IPS-NIHi11 (cell line): ENCODE measurements at places on chromosomes 7 and 10.
A peak's percentile ranks its signal among the peaks of the same experiment; 100 is the strongest.

DNA sequence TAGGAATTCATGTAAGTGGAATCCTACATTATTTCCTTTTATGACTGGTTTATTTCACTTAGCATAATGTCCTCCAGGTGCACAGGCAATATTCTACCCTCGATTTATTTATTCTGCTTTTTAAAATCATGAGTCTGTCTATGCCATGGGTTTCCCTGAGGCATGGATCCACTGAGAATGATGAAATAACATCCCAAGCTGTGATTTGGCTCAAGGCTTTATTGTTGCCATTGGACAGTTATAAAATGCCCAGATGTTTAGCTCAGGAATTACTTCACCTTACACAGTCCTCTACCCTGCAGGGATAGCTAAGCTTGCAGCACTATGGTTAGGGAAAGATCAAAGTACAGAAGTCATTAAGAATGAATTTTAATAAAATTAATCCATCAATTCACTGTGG lies 219.5 kb downstream of the FRMD4A start:
- no peak for DNase-seq

DNA sequence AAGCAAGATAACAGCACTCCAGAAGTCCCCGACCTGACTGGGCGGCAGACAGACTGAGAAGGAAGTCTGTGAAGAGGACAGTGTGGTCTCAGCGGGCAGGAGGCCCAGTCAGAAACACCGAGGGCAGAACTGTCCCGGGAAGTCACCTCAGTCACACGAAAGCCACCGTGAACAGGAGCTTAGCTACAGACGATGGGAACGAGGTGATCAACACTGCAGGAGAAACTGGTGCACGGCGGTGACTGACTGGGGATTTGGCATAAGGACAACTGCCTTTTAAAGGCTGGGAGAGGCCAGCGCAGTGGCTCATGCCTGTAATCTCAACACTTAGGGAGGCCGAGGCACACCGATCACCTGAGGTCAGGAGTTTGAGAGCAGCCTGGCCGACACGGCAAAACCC lies 217.8 kb downstream of the PTPRN2 start:
- no peak for DNase-seq

- no peak for DNase-seq
These were observed 143.4 kb downstream of the TNS3 start for GRCh38 chr7:47438411-47439029.

GRCh38 chr7:3010161-3010560 lies 33.5 kb downstream of the CARD11 start:
- DNase-seq = no peak

- DNase-seq = peak; percentile 46
These were observed 83.2 kb downstream of the FOXL3 start for GRCh38 chr7:372932-373791.

- no peak for DNase-seq
These were observed 170.2 kb upstream of the ZMIZ1 start for GRCh38 chr10:78898341-78899097.

- DNase-seq = no peak
These were observed 37.5 kb downstream of the ARHGAP22 start for GRCh38 chr10:48567346-48567745.

DNA sequence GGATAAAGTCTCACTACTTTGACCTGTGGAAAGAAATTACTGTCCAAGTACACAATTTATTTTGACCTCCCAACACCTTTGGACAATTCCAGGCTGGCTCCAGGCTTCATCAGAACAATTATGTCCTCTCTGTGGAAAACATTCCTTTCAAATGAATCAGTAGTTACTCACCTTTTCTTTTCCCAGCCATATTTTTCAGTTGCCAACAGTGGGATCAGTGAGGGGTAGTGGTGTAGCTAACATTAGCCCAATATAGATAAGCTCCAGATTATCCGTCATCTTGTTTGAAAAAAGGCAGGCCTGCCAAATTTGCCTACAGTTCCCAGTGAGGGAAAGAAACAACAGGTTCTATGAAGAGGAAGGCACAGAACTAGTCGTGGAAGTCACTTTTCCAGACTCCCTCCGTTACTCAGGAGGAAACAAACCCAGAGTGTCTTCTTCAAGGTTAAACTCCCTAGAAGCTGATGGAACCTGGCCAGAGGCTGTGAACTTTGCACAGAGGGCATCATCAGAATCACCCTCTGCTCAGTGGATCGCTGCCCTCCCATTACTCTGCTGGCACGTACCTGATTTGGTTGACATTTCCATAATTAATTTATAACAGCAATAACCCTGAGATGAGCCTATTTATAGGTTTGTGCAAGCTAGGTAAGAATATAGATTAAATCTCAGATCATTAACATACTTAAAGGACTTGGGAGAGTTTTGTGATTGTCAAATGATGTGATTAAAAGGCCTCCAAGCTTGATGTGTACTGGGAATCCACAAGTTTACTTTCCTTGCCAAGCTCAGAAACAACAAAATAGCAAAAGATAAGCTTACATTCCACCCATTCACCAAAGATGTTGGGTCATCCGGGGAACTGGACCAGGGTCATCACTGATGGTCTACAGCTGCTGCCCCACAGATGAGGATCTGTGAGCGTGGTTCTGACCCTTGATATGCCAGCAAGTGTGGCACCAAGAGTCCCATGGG lies 654.6 kb upstream of the GALNT17 start:
- DNase-seq = no peak

GRCh38 chr10:120783867-120784266 lies 67.3 kb upstream of the WDR11 start:
- no peak for DNase-seq

DNA sequence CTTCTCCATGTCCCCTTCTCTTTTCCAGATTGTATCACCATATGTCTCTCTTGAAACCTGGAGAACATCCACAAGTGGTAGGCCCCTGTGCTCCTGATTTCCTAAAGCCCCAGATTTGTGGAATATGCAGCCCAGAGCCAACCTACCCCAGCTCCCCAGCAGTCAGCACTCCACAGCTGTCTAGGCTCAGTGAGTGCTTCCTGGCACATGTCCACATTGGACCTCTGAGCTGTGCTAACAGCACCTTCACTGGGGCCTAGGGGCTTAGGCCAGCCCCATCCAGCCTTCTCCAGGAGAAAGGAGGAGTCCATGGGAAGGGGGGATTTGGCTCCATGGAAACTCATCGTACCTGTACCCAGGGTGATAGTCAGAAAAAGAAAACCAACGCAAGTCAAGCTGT lies 192.7 kb downstream of the FGFR2 start:
- no peak for DNase-seq

DNA sequence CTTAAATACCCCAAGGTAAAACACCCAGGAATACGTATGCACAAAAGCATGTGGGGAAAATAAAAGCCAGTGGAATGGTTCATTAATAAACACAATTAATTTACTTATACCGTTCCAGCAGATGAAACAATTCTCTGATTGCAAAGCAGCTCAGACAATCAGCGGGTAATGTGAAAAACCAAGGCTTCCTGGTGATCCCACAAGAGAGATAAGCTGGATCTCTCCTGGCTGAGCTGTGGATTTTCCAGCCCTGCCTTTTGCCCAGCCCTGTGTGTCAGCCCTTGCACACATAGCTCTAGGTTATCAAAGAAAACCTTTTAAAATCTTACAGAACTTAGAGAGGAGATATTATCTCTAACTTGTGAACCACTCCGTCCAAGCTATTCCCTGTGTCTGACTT lies 1010.7 kb upstream of the AUTS2 start:
- no peak for DNase-seq

DNA sequence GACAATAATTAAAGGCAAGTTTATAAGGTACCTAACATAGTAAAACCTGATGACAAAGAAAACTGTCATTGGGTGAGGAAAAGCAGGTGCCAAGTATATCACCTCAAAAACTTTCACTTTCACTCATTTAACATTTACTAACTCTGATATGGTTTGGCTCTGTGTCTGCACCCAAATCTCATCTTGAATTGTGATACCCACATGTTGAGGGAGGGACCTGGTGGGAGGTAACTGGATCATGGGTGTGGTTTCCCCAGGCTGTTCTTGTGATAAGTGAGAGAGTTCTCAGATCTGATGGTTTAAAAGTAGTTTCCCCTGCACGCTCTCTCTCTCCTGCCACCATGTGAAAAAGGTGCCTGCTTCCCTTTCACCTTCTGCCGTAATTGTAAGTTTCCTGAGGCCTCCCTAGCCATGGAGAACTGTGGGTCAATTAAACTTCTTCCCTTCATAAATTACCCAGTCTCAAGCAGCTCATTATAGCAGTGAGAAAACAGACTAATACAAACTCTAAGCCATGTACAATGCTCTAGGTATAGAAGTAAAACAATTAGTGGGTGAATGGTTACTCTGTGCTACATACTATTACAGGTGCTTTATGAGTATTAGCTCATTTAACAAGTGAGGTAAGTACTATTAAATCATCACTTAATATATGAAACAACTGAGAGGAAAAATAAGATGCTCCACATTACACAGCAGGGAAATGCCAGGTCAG lies 199.0 kb downstream of the CHCHD3 start:
- DNase-seq = no peak

DNA sequence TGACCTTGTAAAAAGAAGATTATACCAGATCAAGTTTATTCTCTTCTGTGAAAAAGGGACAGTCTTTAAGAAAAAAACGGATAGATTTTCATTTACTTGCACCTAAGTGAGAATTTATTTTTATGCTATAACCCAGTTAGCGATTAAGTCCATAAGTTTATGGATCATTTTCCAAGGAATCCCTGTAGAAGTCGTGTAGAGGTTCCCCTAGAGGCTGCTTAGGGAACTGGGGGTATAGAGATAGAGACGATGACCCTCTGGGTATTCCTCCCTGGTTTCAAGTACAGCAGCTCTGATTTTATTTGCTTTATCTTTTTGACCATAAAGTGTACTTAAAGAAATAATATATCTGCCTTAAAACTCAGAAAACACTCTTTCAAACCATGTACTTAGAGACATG lies 648.4 kb upstream of the LRRTM3 start:
- no peak for DNase-seq

DNA sequence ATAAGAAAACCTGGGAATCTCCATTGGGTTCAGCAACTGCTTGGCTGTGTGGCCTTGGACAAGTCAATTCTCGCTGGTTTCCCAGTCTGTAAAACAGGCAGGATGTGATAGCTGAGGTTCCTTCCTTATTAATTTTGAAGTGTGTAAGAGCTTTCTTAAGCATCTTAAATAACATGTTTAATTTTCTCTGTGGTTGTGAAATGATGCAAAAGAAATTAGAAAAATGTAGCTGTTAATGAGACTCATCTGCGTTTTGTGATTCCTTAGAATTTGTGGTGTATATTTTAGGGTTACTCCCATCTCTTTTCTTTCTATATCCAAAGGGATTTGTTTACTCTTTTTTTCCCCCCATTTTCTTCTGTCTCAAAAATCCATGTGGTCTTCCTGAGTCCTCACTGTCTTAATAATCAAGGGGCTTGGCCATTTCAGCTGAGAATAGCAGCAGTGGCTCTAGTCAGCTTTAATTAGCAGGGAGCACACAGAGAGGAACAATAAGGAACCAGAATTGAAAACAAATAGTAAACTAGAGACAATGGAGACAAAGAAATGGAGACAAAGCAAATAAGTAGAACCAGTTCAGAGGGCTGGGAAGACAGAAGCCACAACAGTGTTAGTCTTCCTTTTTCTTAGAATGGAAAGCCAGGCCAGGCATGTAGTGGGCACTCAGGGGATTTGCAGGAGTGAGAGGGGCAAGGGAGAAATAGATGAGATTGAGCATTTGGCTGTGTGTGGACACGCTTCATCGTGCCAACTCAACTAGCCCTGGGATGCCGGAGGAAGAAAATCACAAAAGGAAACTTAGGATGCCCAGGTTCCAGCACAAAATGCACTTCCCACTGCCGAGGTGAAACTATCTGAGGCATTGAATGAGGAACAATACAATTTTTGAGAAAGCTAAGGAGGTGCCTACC lies 93.9 kb downstream of the CHN2 start:
- no peak for DNase-seq

- no peak for DNase-seq
These were observed 23.6 kb downstream of the BZW2 start for GRCh38 chr7:16669581-16669980.

DNA sequence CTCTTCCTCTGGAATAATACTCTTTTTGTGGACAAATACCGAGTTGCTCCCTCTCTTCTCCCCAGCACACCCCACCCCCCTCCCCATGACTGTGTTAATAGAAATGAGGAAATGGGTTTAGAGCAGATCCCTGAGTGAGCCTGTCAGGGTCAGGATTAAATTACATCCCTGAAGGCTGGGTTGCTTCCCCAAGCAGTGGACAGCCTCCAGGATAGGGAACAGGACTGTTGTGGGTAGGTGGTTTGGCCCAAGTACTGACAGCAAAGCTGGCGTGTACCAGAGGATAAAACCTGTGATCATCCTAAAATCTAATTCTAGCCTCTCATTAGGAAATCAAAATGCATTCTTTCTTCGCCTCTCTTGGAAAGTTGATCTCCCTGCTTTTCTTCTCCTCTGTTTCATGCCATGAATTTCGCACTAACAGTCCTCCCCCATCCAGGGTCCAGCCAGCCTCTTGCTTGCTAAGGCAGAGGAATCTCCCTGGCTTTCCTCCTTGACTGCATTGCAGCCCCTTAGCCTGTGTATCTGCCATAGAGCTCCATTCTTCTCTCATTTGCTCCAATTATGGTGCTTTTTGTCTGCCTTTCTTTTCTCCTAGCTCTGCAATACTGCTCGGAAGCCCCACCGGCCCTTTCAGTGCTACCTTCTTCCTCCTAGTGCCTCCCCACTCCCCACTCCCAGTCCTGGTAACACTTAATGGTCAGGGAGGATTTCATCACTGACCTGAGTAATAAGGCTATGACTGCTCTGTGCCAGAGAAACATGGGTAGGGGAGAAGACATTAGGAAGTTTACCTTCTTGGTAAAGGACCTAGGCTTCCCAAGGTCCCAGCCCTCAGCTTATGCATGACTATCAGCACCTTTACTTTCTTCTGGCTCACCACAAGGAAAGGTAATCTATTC lies 8.4 kb downstream of the LRRC4 start:
- DNase-seq = no peak

- no peak for DNase-seq
These were observed 12.9 kb downstream of the INSIG1 start for GRCh38 chr7:155310425-155311114.

DNA sequence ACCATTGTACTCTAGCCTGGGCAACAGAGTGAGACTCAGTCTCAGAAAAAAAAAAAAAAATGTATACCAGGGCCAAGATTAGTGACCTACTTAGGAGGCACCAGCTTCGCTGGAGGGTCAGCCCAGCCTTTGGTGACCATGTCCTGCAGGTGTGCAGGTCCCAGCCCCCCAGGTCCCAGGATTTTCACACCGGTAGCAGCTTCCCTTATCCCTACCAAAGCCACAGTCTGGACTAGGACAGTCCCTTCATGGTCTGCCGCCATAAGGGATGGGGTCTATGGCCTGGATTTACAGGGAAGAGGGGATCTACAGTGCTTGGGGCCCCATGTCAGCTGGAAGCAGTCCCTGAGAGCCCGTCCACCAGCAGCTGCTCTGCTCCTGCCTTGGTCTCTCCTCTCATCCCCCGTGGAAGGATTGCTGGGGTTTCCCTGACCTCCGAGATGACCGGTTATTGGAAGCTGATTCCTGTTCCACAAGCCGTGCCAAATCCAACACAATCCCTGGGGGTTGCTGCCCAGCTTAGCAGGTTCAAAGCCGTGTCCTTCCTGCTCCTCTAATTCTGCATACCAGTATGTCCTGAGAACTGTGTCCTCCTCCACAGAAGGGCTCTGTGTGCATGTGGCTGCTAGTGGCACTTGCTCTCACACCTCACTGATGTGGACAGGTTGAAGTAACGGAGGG lies 11.0 kb upstream of the NDUFB2 start:
- no peak for DNase-seq

GRCh38 chr10:5665373-5666007 lies 905 bp downstream of the ASB13 start:
- no peak for DNase-seq

GRCh38 chr10:30231071-30231652 lies 117.9 kb downstream of the MTPAP start:
- DNase-seq = no peak

- DNase-seq = no peak
These were observed 8.3 kb downstream of the PEX1 start for GRCh38 chr7:92520024-92520423.

GRCh38 chr10:113165673-113166072 lies 215.6 kb downstream of the TCF7L2 start:
- DNase-seq = no peak
